ENCODE measurements at places on chromosomes 3 and 15.
A peak's percentile ranks its signal among the peaks of the same experiment; 100 is the strongest.

DNA sequence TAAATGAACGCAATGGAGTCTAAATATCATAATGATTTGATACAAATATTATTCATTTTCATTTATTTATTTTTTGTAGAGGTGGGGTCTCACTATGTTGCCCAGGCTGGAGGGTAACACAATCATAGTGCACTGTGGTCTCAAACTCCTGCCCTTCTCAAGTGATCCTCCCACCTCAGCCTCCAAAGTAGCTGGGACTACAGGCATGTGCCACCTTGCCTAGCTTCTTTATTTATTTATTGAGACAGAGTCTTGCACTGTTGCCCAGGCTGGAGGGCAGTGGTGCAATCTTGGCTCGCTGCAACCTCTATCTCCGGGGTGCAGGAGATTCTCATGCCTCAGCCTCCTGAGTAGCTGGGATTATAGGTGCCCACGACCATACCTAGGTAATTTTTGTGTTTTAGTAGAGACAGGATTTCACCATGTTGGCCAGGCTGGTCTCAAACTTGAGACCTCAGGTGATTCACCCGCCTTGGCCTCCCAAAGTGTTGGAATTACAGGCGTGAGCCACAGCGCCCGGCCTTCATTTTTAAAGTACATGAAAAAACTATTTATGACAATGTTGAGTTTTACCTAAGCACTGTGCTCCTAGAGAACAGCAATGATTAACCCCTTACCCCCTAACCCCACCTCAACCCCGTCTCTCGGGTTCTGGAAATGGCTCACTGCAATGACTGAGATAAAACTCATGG is 4.0 kb upstream of the AEN start:
- no peak for DNase-seq

DNA sequence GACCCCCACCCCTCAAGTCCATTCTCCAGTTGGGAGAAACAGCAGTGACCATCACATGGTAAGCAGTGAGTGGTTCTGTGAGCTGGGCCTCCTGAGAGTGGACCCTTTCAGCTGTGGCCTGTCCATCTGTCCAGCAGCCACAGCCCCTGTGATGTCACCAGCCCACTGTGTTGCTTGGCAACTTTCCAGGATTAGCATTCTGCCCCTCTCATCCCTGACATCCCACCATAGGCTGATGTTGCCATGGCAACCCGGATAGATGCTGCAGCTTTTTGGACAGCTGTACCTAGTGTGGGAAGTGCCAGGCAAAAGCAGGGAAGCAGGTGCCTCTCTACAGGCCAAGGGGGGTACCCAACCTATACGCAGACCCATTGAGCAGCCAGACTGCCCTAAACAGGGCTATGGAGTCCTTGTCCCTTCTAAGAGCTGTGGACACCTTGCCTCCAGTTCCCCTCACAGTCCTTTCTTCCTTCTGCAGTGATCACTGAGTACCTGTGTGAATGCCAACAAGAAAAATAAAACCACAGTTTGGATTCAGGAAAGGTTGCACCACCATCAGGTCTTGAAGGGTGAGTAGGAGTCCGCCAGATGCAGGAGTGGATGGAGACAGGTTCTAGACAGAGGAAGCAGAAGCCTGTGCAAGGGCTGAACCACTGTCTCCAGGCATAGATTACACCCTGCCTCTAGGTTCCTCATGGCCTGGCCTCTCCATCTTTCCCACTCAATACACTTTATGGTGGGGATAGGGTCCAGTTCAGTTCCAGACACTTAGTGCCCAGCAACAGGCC is at the start of gene DNAH1:
TSS of gene DNAH1 (plus strand) at position 343 of the 788 bp plus-strand sequence. CDS start 6,124 bp downstream, outside the sequence.
- no peak for DNase-seq

DNA sequence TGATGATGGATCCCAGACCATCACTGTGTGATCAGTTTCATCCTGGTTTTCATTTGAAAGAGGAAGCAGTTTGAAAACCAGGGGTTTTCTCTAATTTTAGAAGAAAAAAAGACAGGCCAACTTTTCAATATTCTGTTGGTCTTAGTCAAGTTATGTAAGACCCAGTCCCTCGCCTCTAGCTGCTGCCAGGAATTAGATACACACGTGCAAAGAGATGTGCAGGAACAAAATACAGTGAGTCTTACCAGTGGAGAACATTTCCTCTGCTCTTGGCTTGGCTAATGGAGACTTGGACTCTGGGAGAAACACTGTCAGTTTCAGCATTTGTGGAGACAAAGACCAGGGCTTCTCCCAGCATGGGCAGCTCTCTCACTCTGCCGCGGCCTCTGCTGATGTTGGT is 214.9 kb upstream of the C2CD4B start:
- DNase-seq = no peak

GRCh38 chr3:25056803-25057351 is 371.2 kb upstream of the RARB start:
- no peak for DNase-seq

GRCh38 chr3:64083575-64083974 is 60.3 kb upstream of the PSMD6 start:
- DNase-seq = no peak

GRCh38 chr15:43449981-43450380 is 43.0 kb downstream of the TP53BP1 start:
- no peak for DNase-seq

- no peak for DNase-seq
These were observed 16.0 kb upstream of the STAC start for GRCh38 chr3:36364260-36364659.

DNA sequence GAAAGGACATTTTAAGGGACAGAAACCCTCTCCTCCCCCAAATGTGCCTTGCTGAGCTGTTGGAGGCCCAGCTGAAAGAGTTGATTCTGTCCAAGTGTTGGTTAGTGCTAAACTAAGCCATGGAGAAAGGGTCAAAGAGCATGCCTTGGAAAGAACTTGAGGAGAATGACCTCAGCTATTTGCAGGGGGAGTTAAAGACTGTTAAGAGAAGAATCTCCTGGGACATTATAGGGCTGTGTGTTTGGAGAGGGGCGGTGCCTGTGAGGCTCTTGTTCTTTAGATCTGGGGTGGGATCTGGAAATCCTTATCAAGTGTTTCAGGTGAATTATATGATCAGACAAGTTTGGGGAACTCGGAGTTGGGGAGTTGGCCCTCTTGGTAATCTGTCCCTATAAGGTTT is 13.0 kb downstream of the FNDC3B start:
- DNase-seq = no peak

DNA sequence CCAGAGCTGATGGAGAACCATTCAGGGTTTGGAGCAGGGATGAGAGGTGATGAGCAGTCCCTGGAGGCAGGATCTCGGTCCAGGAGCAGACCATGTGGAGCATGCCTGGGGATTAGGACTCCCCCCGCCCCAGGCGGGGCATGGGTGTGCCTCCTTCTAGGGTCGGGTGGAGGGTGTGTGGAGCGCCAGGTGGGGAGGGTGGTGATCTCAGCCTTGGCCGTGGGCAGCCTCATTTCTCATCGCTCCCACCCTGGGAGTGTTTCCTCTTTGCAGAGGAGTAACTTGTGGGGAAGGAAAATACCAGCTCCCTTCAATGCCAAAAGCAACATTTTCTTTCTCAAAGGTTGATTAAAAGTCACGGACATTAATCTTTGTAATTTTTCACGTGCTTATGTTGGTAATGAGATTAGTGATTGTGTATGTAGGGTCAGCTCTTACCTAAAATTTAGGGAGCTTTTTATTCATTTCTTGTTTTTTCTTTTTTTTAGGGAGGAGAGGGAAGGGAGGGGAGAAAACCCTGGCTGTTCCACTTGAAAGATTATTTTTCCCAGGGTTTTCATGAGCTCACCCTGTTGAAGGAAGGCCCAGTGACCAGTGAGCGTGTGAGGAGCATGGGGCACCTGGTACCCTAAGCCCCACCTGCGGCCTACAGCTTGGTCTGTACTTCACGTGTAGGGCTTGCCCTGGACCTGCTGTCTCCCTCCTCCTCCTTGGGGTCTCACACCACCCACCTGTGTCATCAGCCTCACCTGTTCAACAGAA is 11.0 kb downstream of the FBLN2 start:
- DNase-seq = no peak

DNA sequence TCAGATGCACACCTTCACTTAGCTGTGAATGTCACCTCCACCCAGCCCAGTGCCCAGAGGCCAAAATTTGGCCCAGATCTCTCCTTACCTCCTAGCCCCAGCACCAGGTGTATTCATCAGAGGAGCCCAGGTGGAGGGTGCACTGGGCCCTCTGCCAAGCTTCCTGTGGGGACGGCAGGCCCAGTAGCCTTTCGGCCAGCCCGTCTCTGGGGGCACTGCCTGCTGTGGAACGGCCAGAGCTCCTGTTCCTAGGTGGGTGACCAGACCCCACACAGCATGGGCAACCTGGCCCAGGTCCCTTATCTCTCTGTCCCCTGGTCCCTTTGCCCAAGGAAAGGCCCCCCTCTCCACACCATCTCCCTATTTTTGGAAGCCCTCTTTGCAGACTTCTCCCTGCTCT is 67.8 kb downstream of the AAGAB start:
- no peak for DNase-seq

GRCh38 chr3:114850898-114851297 is 296.2 kb downstream of the ZBTB20 start:
- DNase-seq = no peak

- no peak for DNase-seq
These were observed 38.3 kb downstream of the VGLL4 start for GRCh38 chr3:11605398-11605797.

- DNase-seq = no peak
These were observed 995.9 kb upstream of the CFAP20DC start for GRCh38 chr3:60045686-60046085.

DNA sequence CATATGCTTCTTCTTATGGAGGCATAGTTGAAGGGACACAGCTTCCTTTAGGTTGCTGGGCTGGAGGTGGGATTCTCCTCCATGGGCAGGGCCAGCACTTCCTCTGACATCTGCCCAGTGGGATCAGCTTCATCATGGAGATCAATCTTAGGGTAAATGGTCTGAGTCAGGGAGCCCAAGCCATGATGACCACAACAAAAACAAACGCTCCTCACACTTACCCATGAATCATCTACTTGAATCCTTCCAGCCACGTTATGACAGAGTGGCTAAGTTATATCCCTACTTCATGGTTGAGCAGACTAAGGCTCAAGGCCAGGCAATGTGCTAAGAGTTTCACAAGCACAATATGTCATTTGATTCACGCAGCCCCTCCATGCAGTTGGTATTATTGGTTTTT is 87.2 kb upstream of the NMNAT3 start:
- DNase-seq = no peak

GRCh38 chr3:148197061-148197460 is 500.6 kb upstream of the AGTR1 start:
- DNase-seq = no peak

- DNase-seq = no peak
These were observed 925 bp upstream of the PSTPIP1 start for GRCh38 chr15:76994001-76994400.

- DNase-seq = no peak
These were observed 4.6 kb downstream of the RBM15B start for GRCh38 chr3:51395493-51396213.

GRCh38 chr15:85527895-85528294 is 147.5 kb downstream of the AKAP13 start:
- DNase-seq = no peak

DNA sequence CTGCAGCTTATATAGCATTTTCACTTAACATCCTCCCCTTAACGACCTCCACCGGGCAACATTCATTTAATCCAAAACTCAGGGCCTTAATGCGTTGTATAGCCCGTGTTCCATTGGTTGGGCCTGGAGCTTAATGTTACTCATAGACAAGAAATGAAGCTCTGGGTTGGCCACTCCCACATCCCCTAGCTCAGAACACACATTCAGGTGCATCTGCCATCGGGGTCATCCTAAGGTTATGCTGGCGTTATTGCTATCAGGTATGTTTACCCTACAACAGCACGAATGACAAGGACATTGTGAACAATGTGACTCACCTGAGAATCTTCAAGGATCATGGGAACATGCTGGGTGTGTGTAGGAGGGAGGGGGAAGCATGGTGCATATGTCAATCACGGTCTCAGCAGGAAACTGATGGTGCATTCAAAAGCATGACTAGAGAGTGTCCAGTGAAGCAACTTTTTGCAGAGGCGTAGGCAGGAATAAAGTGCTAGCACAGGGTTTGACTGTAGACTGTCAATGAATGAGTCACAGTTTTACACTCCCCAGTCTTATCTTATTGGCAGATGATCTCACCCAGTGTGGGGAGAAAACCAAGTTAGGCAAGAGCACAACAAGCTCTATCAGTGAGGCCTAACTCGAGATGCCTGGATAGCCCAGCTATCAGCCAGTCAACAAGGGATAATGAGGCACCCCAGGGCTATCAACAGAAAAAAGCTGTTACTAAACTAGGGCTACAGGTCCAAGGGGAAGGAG is 402.1 kb upstream of the MCTP2 start:
- no peak for DNase-seq

DNA sequence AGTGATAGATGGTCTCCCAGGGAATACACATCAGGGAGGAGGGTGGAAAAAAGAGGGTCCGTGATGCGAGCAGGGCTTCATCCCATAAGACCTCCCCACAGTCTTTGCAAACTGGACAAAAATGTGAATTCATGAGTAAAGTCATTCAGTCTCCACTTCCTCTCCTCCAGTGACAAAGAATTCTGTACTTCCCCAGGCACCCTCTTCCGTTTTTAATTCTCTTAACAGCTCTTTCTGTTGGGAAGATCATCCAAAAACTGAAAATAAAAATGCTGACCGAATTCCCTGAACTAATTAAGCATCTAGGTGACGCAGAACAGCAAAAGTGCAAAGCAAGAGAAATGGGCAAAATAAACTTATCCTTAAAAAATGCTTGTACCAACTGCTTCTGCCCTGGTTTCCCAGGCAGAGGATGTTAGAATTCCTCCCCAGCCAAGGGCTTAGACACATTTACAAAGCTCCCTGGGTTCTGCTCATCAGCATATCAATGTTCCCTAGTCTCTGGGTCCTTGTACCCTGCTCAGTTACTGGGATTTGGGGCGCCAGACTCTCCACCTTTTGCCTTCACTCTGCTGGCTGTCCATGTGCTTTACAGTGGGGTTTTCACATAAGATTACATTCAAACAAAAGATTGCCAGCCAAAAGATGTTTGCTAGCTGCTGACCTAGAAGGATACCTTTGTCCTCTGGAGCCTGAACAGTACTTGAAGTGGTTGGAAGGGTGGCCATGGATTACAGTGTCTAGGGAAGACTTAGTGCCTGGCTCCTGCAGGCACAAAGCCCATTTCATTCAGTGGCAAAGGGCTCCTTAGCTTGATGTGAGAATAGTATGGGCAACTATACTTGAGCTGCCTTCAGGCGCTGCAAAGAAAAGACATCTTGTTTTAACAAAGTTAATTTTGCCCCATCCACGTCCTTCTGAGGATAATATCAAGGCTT is 69.4 kb downstream of the ARNT2 start:
- peak; percentile 27 for DNase-seq

DNA sequence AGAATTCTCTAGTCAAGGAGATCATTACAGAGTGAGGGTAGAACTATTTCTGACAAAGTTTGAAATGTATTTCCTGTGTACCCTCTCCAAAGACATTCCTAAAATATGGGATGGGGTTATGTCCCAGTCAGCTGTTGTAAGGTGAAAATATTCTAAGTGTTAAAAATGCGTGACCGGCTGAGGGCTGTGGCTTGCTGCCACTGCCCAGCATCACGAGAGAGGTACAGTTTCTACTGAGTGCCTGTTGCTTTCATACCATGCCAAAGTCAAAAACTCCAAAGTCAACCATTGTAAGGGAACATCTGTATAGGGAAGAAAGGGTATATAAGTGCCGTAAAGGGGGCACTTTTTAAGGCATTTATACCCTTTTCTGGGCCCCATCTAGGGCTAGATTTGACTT is 30.9 kb downstream of the MAP6D1 start:
- no peak for DNase-seq

- DNase-seq = peak; percentile 23
These were observed 23.4 kb upstream of the SEC13 start for GRCh38 chr3:10344147-10344943.

- peak; percentile 52 for DNase-seq
These were observed 1.6 kb upstream of the P2RY13 start for GRCh38 chr3:151330899-151331298.
